ENCODE measurements at places on chromosomes 12 and 14.

DNA sequence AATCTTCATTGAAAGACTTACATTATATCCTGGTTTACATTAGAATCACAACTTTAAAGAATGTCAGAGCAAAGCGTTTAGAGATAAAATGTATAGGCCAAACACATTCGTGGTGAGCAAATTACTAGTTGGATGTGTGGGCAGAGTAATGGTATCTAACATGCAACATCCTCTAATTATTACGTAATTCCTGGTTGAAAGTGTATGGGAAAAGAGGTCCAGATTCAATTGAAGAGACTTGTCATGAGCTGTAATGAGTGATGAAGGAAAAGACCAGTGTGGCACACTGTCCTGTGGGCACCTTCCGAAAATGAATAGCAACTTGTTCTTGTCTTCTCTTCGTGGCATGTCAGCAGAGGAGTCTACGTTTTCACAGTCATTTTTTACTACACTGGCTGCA, 192.8 kb downstream of the LRIG3 start:
- DNase-seq: no peak

DNA sequence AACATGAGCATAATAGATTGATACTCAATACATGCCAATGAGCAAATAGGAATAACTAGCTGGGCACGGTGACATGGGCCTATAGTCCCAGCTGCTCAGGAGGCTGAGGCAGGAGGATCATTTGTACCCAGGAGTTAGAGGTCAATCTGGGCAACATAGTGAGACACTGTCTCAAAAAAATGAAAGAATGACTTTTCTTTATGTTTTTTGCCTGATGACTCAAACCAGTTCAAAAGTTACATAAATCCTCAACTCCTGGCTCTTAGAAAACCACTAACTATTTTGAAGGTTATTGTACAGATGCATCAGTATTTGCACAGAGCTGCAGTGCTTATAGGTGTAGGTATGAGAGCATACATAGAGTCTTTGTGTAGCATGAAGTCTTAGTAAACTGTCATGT, 219.2 kb upstream of the RGS6 start:
- no peak for DNase-seq

GRCh38 chr14:72722201-72722785, 171.6 kb downstream of the DPF3 start:
- no peak for DNase-seq

GRCh38 chr14:33714527-33715226, 236.2 kb downstream of the EGLN3 start:
- DNase-seq: no peak

GRCh38 chr12:89185181-89185580, 167.1 kb downstream of the DUSP6 start:
- DNase-seq: no peak

DNA sequence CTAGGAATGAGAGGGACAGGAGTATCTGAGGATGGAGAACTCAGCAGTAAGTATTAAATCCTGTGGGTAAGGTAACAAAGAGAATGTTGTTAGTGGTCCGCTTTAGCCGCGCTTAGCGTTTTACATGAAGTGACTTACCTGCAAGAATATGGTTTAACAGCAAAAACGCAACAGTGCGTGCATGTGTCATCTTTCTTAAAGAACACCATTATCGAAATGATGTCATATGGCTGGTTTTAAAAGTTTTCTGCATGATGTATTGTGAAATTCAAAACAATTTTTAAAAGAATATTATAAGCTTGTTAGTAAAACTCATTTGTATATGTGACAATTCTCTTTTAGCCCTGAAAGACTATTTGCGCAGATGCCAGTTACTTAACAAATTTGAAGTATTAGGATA, 1.7 kb downstream of the LEMD3 start:
- no peak for DNase-seq

- DNase-seq: no peak
Observed at GRCh38 chr12:99092100-99092851, 447.2 kb downstream of the APAF1 start.

DNA sequence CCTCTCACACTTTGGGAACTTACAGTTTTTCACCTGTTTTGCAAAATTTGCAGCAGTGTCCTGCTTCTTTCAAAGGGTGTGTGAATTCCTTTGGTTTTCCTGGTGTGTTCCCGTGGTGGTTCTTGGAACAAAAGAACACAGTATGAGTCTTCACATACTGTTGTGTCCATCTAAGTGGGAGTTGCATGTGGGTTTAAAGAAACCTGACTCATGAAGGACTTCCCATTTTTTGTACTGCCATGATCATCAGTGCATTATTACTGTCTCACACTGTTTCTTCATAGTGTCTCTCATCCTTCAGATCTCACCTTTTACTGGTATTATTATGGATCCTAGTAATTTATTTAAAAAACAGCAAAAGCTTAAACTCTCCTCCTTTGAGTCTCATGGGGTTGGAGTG, 3.8 kb upstream of the GZMH start:
- no peak for DNase-seq

Measured in stimulated activated CD4-positive, alpha-beta T cell treated with anti-CD3 and anti-CD28 coated beads, Interleukin-2, amount 100 ng/mL, for 24 hours (primary cell).